Activated naive CD4-positive, alpha-beta T cell treated with anti-CD3 and anti-CD28 coated beads, Interleukin-2, amount 50 U/mL, for 72 hours (primary cell): ENCODE measurements at places on chromosomes 7 and 10.

DNA sequence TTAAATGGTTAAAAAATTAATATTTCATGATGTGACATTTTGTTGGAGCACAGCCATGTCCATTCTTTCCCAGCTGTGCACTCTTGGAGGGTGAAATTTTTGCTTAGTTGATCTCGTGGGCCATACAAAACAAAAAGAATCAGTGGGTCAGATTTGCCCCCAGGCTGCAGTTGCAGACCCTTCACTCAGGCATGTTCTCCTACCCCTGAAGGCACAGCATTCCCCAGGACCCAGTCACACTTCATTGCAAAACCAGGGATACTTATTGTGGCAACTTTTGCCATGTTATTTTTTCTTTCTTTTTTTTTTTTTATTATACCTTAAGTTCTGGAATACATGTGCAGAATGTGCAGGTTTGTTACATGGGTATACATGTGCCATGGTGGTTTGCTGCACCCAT lies 6.0 kb downstream of the TAS2R40 start:
- DNase-seq = no peak

- DNase-seq = no peak
Observed at GRCh38 chr7:100867776-100868485, 744 bp downstream of the TRIP6 start.

DNA sequence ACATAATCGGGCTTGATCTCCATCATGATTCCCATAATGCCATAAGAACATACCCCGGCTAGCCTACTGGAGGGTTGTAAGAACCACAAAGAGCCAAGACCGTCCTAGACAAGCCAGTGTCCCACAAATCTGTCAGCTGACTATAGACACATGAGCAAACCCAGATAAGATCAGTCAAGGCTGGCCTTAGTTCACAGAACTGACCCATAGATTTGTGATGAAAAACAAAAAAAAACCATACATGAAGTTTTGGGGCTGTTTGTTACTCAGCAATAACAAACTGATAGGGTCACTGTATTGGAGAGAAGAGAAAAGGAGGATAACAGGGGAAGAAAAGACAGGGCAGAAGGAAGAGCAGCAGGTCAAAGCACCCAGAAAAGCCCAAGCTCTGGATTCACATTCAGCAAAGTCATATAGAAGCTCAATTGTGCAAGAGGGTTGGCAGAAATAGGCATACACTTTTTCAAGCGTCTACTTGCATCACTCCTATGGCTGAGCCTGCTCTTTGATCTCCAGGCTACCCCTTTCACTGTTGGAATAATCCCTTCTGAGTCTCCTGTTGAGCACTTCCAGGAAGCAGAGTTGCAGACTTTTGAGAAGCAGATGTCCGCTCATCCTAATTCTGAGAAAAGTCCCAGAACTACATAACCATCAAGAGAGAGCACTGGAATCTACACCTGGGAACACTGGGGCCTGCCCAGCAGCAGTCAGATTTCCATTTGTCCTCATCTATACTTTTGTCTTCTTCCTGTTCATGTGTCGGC lies 122.0 kb upstream of the HABP2 start:
- DNase-seq = no peak

DNA sequence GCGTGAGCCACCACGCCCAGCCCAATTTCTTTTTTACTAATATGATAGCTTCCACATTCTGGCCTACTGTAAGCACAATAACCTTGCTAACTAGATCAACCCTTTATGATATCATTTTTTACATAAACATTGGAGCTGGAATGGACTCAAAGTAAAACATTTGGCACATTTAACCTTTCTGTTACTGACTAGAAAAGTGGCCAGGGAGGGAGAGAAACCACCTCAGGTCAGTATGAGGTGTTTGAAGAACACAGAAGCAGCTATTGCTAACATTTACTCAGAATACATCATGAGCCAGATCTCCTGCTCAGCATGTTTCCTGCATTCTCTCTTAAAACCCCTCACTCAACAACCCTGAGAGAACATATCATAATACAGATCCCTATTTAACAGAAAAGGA lies 27.3 kb downstream of the SGMS1 start:
- DNase-seq = no peak

GRCh38 chr10:114520453-114520852 lies 116.2 kb upstream of the AFAP1L2 start:
- DNase-seq = no peak

GRCh38 chr7:158408318-158408920 lies 179.2 kb downstream of the PTPRN2 start:
- DNase-seq = no peak

- DNase-seq = no peak
Observed at GRCh38 chr10:6770846-6771245, 190.8 kb upstream of the PRKCQ start.

DNA sequence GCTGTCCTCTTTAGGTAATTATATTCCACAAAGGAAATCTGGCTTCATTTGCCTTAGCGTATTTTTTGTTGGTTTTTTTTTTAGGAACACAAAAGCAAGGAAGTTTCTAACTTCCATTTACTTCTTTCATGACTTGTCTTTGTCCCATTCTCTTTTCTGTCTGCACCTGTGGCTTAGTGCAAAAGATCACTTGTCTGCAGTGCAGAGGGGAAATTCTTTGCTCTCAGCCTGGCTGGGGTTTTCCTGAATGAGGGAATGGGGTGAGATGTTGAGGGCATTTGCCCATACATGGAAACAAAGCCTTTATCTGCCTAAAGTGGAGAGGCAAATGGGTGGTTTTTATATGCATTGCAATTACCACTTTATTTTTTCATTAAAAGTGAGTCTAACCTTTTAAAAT lies 361.1 kb upstream of the IGFBP3 start:
- DNase-seq = no peak

GRCh38 chr10:12470719-12471118 lies 121.4 kb downstream of the CAMK1D start:
- DNase-seq = no peak

- no peak for DNase-seq
Observed at GRCh38 chr10:131679926-131680325, 220.9 kb upstream of the PPP2R2D start.

DNA sequence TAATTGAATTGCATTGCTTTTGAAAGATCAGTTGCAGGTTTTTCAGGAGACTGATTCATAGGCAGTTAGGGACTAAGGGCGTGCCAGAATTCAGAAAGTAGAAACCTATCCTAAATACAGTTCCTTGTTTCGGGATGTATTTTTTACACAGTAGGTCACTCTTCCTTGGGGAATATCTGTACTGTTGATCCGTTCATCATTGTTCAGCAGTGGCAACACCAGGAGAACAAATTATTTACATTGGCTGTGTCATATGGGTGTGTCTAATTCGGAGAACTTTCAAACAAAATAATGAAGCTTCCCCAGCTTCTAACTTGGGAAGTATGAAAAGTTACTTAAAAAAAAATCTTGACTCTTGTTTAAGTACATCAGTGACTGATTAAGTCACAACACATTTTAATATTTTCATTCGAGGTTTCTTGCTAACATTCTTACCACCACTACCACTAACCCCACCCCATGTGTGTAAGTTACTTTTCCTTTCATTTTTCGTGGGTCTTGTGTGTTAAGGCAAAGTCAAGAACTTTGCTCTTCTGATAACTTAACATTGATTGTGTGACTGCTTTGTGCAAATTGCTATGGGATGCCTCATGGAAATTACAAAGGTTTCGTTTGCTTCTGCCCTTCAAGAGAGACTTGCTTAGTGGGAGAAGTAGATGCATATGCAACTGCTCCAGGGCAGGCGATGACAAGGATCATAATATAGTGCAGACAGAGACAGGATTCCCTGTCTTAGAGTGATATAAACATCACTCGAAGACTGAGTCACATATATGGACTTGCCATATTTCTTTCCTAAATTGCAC lies 43.8 kb upstream of the RPA3 start:
- DNase-seq = no peak

DNA sequence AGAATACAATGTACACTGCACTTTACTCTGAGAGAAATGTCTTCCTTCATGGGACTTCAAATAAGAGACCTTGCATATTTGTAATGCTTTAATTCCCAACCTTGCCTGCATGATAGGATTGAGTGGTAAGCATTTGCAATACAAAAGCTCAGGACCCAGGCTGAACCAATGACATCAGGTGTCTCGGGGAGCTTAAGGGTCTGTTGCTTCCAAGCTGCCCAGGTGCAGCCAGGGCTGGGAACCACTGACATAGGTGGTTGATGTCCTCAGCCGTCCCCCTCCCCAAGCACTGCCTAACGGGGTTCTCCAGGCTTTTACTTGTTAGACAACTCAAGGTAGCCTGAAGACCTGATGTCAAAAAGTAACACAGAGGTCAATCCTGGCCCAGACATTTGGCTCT lies 29.1 kb downstream of the FIGNL1 start:
- no peak for DNase-seq

DNA sequence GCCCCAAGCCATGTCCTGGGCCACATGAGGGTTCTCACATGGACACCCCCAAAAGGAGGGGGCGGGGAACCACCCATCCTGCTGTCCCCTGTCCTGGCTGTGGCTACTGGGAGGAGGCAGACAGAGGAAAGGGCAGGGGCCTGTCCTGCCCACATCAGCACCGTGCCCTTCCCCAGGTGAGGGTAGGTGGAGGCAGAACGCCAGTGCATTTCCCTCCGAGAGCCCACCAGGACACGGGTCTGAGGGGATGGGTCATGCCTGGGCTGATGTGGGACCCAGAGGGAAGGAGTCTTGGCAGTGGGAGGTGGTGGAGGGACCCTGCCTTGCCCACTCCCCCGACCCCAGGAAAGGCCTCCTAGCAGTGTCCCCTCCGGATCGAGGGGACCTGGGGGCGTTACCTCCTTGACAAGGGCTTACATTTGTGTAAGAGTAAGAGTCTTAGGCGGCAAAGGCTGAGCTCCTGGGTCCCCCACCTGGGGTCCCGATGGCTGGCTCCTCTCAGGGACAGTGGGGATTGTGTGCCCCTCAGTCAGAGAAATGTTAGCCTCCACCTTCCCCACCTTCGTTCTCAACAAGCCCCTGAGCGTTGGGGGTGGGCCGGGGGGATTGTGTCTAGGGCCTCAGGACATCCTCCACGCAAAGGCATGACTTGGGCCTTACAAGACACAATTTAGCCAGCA lies 6.1 kb downstream of the CRYGN start:
- no peak for DNase-seq

DNA sequence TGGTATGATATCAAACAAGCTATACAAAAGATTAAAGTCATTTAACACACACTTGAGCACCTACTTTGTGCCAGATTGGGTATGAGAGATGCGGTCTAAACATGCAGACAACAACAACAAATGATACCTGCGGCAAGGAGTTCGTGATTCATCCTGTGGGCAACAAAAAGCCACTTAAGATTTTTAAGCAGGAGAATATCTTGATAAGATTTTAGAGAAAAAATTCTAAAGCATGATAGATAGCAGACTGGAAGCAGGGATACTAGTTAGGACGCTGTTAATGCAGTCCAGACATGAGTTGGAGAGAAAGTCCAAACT lies 1.6 kb upstream of the KBTBD2 start:
- no peak for DNase-seq
